ENCODE measurements at places on chromosomes 7 and 10.

DNA sequence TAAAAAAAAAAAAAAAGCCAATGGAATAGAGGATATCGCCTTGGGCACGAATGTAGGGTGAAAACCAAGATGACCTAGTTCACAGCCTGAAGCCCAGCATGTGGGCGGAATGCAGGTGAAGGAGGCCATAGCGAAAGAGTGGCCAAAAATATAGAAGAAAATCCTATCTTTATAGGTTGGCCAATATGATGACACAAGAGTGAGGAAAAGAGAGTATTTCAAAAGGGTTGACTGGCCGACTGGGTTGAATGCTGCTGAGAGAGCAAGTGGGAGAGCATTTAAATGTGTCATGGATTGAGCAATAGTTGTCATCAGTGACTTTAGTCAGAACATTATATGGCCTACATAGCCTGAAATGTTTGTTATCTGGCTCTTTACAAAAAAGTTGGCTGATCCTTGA is 17.2 kb upstream of the GLI3 start:
- no peak for DNase-seq

GRCh38 chr10:72186258-72186981 is 29.4 kb upstream of the ANAPC16 start:
- no peak for DNase-seq

- no peak for DNase-seq
Observed at GRCh38 chr10:113279262-113279661, 273.6 kb upstream of the HABP2 start.

GRCh38 chr7:18703685-18704084 is 208.1 kb downstream of the HDAC9 start:
- DNase-seq = no peak

DNA sequence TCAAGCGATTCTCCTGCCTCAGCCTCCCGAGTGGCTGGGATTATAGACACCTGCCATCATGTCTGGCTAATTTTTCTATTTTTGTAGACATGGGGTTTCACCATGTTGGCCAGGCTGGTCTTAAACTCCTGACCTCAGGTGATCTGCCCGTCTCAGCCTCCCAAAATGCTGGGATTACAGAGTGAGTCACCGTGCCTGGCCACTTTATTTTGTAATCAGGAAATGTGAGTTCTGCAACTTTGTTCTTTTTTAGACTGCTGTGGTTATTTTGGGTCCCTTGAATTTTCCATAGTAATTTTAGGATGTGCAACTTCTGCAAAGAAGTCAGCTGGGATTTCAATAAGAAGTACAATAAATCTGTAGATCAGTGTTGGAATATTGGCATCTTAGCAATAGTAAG is 96.8 kb downstream of the CYTH3 start:
- no peak for DNase-seq

DNA sequence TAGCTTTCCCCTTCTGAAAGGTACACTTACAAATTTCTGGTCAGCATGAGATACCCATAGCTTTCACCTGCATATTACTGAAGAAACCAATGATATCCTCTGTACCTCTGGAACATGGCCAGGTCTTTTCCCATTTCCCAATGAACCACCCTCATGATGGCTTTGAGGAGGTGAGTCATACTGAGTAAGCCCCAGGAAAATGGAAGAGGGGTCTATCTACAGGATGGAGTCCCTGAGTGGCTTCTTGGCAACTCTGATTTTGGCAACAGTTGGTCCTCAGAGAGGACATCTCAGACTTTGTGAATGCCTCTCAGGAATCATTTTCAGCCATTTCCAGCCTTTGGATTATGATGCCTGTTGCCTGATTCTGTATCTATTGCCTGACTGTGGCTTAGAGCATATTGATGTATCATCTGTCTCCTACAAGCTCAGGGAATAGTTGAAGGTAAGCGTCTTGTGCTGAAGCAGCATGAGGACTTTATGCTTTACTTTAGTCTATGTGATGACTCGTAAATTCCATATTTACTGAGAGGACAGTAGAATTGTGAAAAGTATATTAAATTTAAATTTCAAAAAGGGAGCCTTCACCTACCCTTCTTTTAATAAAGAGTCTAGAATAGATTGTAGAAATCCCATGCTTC is 84.7 kb upstream of the DKK1 start:
- DNase-seq = no peak

DNA sequence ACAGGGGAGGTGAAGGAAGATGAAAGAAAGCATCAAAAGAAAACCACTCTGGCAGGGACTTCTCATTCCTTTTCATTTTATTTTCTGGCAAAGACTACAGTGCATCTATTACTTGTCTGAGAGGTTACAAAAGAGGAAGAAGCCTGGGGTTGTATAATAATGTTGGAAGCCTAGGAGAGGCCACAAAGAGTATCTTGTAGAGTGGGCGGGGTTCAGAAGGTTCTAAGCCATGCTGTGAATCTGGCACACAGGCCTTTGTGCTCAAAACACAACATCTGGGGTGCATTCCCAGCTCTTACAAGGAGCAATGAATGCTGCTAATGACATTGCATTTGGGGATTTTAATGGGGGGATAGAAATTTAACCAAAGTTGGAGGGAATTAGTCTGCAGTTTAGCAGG is 49.4 kb downstream of the MRPL32 start:
- no peak for DNase-seq

DNA sequence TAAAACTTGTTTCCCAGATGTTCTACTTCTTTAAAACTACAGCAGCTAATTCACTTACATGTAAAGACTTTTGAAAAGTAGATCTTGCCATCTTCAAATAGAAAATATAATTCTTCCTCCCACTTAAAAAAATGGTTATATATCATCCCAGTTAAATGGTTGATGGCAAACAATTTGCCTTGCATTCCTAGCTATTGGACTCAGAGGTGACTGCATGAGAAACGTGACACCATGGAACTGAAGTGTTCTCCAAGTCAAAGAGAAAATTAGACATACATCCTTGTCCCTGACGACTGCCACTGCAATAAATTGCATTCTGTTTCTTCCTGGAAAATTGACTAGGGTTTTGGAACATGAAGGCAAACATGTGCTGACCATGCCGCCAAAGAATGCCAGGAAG is 95.0 kb upstream of the POM121L12 start:
- no peak for DNase-seq

DNA sequence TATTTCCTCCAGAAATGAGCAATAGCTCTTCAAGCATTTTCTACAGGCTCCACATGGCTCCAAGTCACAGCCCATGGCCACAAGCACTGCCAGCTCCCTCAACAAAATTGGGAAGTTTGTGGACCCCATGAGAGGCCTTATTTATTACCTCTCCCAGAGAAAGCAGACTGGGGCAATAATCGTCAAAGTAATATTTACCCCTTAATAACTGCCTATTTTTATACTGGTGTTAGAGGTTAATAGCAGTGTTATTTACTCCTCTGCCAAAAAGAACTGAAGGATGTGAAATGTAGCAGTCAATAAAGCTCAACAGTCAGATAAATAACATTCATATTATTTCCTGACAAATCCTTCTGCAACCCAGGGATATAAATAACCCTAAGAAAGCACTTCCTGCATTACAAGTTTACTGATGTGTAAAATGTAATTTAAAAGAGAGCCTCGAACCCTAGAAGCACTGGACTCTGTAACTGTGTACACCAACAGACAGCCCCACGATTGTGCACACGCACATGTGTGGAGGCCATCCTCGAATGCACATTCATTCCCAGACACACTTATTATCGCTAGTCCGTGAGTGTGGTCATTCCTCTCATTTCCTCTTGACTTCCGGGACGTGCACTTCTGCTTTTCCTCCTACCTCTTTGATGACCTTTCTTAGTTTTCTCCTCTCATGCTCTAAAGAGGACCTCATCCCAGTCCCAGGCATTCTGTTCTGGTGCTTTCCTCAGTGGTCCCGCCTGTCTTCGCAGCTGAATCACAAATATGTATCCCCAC is 157.4 kb downstream of the EVX1 start:
- no peak for DNase-seq

- DNase-seq = no peak
Observed at GRCh38 chr10:44775402-44775741, 135.8 kb upstream of the TMEM72 start.

GRCh38 chr10:116296291-116296721 is 23.3 kb upstream of the GFRA1 start:
- no peak for DNase-seq

DNA sequence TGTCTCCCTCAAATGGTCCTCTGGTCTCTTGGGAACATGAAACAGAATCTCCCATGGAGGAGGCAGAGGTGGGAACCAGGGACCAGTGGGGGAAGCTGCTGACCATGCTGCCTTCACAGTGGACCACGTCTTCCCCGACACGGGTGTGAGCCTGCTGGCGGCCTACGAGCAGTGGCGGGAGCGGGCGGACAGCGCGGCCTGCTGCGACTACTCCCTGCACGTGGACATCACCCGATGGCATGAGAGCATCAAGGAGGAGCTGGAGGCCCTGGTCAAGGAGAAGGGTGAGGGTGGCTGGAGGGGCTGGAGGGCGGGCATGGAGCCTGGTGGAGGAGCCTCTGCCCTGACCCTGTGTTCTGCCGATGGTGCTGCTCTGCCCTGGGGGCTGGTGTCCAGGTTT is 8.0 kb downstream of the DPYSL4 start:
- DNase-seq = no peak

DNA sequence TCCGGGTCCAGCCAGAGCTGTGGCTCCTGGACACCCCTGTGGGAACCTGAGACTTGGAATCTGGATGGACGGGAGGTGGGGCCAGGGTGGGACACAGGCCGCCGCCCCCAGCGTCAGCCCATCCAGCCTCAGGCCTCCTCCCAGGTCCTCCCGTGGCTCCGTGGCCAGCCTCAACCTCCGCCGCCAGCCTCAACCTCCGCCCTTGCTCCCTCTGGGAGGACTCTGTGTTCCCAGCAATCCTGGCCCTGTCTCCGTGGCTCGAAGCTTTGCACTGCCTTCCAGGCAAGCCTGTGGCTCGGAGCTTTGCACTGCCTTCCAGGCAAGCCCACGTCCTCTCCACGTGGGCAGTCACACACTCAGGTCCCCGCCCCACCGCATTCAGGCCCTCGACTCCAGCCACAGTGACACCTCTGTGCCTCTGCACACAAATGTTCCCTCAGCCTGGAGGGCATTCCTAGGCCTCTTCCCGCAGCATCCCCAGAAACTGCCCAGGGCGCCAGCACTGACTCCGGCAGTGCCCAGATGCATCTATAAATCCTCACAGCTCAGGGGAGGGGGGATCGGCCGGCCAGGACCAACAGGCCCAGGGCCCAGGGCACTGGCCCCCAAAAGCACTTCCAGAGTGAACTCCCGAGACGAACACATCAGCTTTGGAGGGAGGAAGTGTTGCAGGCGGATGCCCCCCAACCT is 44.7 kb upstream of the PDGFA start:
- DNase-seq = no peak

GRCh38 chr7:70520611-70521010 is 611.3 kb upstream of the GALNT17 start:
- no peak for DNase-seq

GRCh38 chr10:49175587-49176309 is 12.4 kb downstream of the TMEM273 start:
- no peak for DNase-seq

- DNase-seq = no peak
Observed at GRCh38 chr10:86960863-86961434, 2.5 kb downstream of the SNCG start.

DNA sequence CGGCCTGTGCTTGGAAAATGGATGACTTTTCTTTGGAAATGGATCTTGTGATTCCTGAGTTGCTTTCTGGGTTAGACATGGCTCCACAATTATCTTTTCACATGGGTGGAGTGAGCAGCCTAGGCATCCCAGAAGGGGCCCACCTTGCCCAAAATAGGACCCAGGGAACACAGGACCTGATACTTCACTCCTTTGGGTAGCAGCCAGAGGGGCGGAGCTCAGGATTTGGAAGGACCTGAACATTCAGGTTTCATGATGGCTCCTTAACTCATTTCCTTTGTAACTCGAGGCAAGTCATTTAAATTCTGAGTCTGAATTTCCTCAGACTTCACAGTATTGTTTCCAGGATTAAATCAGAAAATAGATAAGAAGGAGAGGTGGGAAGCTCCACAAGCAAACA is 178.3 kb upstream of the ZMIZ1 start:
- no peak for DNase-seq

DNA sequence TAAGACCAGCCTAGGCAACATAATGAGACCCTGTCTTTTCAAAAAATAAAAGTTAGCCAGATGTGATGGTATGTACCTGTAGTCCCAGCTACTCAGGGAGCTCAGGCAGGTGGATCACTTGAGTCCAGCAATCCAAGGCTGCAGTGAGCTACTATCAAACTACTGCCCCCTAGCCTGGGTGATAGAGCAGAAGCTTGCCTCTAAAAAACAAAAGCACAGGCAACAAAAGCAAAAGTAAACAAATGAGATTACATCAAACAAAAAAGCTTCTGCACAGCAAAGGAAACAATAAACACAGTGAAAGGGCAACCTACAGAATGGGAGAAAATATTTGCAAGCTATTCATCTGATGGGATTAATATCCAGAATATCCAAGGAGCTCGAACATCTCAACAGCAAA is 65.4 kb downstream of the FANK1 start:
- no peak for DNase-seq

DNA sequence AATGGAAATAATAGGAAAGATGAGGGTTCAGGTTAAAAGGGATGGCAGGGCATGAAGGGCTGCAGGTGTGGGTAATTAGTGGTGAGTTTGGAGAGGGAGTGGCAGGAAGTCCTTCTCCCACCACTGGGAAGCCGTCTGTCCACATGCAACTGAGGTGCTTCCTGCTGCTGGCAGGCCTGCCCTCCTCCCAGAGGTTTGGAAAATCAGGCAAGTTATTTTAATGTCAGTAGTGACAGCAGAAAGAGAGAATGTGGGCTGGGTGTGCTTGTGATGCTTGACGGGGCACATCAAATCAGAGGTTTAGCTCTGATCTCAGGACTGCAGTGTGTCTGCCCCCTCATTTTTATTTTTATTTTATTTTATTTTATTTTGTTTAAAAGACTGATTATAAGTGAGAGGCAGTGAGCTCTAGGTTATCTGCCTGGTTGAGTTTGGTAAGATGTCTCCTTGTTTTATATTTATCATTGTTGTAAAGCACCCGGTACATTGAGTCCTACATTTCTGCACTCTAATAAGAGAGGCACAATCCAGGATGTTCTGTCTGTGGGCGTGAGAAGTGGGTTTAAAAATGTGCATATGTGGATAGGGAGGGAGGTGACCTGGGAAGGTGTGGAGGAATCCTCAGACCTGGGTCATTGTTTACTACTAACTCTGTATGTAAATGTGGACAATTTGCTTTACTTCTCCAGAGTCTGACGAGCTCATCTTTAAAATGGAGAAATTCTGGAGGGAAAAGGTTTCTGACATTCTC is 504.4 kb downstream of the LRMDA start:
- no peak for DNase-seq

Measured in stimulated activated CD4-positive, alpha-beta T cell treated with anti-CD3 and anti-CD28 coated beads, TNF-alpha, amount 100 ng/mL, for 1 hour (primary cell).